ENCODE measurements at places on chromosomes 6 and 20.

GRCh38 chr6:69390125-69390524, 406.7 kb downstream of the LMBRD1 start:
- DNase-seq, result no peak

- DNase-seq, result no peak
Measured at GRCh38 chr20:36306553-36307411, 643 bp downstream of the DLGAP4 start.

GRCh38 chr20:17229256-17229655, 2.4 kb downstream of the PCSK2 start:
- no peak for DNase-seq

DNA sequence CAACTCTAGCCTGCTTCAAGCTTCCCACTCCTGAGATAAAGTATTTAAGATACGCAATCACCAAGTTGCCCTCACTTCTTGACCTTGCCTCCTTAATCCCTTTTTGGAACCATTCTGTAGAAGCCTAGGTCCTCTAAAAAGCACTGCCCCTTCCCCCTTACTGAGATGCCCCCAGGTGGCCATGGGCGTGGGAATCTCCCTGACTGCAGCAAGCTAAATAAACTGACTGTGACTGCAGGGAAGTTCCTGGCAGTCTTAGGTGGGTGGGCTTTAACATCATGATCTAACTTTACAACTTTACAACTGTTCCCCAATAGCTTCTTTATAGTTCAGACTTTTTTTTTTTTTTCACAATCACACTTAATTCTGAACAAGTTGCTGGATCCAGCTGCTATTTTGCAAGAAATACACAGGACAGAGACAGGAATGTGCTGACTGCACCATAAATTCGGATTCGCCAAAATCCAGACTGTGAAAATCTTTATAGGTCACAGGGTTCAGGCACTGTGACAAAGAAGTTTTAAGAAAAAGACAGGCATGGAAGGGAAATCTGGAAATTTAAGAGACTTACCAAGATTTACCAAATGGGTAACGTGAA, 344.2 kb upstream of the SULF2 start:
- no peak for DNase-seq

GRCh38 chr6:151389618-151390275, 1.6 kb downstream of the ZBTB2 start:
- no peak for DNase-seq

Measured in stimulated activated CD4-positive, alpha-beta T cell treated with anti-CD3 and anti-CD28 coated beads, Interleukin-15, amount 100 ng/mL, for 1 hour (primary cell).